ENCODE measurements at places on chromosomes 6 and 20.

GRCh38 chr6:37551867-37552266 is 52.2 kb upstream of the CCDC167 start:
- DNase-seq = no peak

DNA sequence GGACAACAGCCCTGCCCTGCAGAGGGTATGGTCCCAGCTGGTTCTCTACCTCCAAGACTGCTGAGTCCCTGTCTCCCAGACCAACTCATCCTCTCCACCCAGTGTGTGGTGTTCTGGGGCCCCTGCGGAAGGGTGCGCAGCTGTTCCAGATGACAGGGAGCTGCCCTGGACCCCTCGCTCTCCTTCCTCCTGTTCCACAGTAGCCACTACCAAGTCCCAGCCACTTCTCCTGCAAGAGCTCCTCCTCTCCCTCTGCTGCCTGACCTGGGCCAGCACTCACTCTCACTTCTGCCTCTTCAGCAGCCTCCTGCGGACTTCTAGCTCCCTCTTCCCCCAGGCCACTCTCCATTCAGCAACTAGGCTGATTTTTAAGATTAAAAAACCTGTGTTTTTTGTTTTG is 40.1 kb upstream of the TMEM181 start:
- no peak for DNase-seq

GRCh38 chr6:84016029-84016428 is 17.5 kb upstream of the MRAP2 start:
- DNase-seq = no peak

DNA sequence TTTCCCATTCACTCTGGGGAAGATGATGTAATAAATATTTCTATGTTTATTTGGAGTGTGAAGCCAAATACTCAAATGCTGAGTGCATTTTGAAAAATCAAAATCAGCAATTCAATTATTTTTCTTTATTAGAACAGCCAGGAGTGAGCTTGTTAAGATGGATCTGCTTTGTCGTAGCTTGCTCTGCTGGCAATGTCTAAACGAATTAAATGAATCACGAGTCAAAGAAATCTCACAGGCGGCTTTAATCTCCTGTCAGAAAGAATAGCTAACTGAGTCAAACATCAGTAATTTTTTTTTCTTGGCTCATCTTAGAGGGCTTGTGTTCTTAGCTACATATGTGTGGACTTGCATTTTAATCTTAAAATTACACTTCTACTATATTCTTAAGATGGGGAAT is 100.2 kb upstream of the HMGN3 start:
- peak; percentile 75 for DNase-seq

GRCh38 chr6:110041830-110042229 is 63.7 kb downstream of the GPR6 start:
- no peak for DNase-seq

DNA sequence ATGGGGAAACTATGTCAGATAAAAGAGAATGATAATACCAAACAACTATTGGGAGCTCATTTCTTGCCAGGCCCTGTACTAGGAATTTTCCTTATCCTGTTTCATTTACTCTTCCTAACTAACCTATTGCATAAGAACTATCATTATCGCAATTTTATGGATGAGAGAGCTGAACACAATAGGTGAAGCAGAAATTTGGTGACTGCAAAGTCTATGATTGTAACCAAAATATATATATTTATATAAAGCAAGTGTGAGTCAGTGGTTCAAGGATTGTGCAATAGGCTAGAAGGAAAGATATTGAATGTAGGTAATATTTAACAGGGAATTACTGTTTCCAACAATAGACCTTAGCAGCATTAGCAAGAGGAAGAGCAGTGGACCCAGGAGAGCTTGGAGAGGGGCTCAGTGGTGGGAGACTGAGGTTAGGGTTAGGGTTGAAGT is 181.1 kb upstream of the TENT5A start:
- DNase-seq = peak; percentile 18
